ENCODE measurements at places on chromosomes 16 and 17. TPM values are rescaled to one million over a fixed set of nuclear protein-coding genes. Genes with fewer than 3 reads are reported as not detected.
A peak's percentile ranks its signal among the peaks of the same experiment; 100 is the strongest.

DNA sequence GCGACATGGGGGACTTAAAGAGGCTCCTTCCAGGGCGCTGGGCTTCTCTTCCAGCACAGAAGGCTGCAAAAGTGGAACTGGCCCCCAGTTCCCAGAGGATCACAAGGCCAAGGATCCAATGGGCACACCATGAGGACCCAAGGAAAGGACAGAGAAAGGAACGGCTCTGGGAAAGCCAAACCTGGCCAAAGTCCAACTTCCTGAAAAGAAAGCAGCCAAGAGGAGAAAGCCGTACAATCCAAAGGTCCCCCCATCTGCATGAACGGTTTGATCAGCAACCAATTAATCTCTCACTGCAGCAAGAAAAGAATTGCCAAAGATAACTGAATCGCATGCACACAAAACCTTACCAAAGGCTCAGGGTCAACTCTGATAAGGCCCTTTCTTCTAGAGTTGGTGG, 19.8 kb upstream of the ICAM2 start:
- no peak for DNase-seq

DNA sequence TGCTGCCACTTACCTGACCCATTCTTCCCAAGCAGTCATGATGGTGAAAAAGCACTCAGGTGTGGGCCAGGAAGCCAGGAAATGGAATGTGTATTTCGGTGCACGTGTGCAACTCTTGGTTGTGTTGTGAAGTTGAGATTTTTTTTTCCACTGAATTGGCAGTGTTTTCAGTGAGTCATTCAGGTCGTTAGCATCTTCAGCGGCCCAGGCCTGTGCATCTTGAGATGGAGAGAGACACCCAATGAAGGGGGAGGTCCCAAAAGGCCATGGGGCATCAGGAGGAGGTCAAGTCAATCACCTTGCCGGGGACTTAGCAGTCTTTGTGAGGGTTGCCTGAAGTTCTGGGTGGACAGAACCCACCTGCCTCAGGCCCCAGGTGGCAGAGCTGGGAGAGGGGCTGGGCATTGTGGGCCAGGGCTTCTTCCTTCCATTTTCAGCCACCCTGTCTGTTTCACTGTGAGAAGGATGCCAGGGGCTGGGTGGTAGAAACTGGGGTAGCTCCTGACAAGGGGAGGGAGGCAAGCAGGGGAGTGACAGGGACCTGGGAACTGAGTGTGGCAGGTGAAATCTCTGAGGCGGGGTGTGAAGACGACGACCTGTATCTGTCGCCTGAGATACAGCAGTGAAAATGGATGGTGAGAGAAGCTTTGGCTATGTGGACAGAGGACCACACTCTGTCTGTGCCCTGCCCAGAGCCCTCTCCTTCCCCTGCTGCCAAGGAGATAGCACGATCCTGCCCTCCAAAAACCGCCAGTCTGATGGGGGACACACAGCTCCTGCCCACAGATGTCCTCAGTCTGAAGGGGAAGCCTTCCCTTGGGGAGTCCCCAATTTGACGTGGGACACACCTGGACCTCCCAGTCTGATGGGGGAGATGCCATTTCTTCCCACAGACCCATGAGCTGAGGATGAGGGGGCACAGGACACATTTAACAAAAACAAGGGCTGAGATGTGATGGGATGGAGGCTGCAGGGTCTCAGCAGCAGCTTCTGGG, 11.9 kb downstream of the TBKBP1 start:
- no peak for DNase-seq

GRCh38 chr17:72989074-72989610, 103.3 kb downstream of the SLC39A11 start:
- DNase-seq, result no peak

DNA sequence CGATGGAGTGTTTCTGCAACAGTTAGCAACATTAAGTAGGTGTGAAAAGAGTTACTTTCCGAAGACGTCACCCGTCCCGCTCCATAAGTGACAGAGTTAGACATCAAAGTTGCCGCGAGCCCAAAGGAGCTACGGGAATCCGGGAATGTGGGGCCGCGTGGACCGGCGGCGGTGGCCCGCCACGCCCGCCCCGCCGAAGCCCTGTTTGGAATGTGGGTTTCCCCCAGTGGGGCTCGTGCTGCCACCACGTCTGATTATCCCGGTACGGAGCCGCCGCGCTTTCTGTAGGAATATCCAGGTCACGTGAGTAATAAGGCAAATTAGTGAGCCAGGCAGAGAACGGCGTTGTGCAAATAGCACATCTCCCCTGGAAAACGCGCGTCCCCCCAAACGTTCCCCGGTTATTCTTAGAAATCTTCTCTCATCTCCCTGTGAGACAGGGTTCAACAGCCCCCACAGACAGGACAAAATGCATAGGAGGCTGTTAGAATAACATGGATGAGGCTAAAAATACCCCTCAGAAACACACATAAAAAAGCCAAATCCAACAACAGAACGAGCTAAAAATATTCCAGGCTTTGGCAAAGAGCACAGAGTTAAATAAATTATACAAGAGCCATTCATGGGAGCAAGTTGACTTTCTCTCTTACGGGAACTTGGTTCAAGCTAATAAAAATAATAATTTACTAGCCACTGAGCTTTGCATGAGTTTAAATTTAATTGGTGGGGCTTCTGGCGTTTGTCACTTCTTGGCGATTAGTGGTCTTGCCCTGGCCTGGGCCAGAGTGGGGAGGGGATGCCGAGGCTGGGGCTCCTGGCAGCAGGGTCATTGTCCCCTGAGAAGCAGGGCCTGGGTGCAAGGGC, 8.6 kb downstream of the BAHCC1 start:
- no peak for DNase-seq

- DNase-seq, result no peak
Observed at GRCh38 chr17:15124264-15124595, 140.9 kb downstream of the PMP22 start.

- no peak for DNase-seq
Observed at GRCh38 chr17:47117386-47117785, 71.7 kb downstream of the CDC27 start.

DNA sequence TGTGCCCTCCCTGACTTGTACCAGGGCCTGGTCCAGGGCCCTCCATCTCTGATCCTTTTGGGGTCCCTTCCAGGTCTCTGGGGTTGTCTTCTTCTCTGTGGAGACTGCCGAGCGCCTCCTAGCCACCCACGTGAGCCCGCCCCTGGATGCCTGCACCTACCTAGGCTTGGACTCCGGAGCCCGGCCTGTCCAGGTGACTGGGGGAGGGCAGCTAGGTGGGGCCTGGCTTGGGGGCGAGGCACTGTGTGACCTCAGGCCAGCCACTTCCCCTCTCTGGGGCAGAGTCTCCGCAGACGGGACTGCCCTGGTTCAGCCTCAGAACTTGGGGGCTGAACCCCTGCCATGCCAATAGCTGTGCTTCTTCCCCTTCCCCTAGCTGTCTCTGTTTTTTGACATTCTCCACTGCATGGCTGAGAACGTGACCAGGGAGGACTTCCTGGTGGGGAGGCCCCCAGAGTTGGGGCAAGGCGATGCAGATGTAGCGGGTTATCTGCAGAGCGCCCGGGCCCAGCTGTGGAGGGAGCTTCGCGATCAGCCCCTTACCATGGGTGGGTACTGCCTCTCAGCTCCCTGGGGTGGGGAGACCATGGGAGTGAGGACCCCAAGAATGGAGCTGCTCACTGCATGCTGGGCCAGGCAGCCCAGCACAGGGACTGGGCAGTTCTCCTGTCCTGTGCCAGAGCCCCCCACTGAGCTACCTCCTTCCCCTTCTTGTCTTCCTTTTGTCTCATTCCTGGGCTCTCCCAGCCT, 14.6 kb downstream of the FCSK start:
- no peak for DNase-seq

DNA sequence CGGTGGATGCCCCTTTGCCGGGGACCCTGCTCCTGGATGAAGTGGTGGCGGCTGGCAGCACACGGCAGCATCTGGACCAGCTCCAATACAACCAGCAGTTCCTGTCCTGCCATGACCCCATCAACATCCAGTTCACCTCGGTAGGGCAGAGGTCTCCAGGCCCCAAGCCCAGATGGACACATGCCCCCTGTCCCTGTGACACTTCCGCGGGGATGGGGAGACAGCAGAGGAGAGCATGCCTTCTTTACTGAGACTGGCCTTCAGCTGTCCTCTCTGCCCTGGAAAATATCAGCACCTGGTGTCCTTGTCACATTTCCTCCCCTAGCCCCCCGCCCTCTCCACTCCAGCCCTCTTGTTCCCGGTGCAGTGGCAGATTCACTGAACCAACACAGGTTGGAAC, 6.2 kb downstream of the CHAD start:
- DNase-seq, result peak; percentile 19

DNA sequence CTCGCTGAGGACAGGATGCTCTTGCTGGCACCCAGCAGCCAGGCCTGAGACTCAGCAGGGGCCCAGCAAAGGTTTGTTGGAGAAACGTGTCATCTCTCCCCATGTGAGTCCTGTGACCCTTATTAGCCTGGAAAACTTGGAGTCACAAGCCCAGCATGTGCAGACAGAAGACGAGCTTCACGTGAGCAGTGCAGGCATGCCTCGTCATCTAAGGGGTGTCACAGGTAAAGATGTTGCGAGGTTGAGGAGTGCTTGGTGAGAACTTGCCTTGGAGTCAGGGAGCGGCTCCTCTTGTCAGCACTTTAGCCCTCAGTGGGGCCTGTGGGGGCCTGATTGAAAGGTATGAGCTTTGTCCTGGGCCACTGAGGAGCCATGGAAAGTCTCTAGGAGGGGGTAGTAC, 2.1 kb upstream of the CTRL start:
- no peak for DNase-seq

GRCh38 chr16:19876501-19877059, 8.1 kb downstream of the GPRC5B start:
- DNase-seq, result no peak

DNA sequence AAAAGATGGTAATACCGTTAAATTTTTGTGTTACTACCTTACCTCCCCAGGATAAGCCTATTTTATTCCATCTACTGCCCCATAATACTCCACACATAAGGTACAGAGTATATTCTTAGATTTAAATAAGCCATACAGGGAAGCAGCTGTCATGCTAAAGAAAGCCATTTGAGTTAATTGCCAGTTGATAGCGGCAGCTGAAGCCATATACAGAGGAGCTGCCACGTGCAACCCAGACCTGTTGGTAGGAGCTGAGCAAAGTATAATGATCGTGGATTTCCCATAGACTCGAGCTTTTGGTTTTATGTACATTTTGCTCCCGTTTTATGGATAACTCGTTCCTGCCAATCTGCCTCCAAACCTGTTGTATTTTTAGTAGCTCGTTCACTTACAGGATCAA, 12.0 kb downstream of the CPSF4L start:
- DNase-seq, result no peak

DNA sequence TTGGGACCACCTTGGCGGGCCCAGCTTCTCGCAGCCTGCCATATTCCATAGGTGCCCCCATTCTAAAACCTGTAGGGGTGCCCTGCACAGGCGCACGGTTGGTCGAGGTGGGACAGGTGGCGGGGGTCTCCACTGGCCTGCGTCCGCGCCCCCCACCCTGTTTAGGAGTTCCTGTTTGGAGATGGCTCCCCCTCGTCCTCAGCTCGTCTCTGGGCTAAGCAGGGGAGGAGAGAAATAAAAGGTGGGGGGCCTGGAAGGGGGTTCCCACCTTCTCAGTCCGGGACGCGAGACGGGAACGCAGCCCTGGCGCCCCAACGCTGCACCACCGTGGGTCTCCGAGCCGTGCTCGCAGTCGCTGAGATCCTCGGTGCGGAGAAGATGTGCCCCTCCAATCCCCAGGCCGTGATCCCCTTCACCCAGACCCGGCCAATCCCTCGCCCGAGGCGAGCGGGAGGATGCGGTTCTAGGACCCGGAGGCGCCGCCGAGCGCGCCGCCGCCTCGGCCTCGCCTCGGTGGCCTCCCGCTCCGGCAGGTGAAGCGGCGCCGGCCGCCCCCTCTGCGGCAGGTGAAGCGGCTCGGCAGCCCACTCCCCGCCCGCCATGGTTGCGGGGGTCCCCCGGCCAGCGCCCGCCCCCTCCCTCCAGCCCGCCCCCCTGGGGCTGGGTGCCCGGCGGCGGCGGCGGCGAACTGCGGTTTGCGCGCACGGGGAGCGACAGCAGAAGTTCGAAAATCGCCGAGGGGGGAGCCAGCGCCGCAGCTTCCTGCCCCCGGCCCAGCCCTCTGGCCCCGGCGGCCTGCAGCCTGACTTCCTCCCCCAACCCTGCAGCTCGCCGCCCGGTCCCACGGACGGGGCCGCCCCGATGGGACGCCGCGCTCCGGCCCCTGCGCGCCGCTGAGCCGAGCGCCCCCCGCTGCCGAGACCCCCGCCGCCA, at the start of gene FMNL1:
Gene FMNL1 (plus strand): TSS at position 805 of the 933 bp plus-strand sequence. CDS start 240 bp downstream, outside the sequence.
- peak; percentile 53 for DNase-seq

- DNase-seq, result peak; percentile 72
Observed at GRCh38 chr17:9987779-9988585, 82.9 kb upstream of the RCVRN start.

- no peak for DNase-seq
Observed at GRCh38 chr17:4221899-4222659, 41.7 kb downstream of the ANKFY1 start.

DNA sequence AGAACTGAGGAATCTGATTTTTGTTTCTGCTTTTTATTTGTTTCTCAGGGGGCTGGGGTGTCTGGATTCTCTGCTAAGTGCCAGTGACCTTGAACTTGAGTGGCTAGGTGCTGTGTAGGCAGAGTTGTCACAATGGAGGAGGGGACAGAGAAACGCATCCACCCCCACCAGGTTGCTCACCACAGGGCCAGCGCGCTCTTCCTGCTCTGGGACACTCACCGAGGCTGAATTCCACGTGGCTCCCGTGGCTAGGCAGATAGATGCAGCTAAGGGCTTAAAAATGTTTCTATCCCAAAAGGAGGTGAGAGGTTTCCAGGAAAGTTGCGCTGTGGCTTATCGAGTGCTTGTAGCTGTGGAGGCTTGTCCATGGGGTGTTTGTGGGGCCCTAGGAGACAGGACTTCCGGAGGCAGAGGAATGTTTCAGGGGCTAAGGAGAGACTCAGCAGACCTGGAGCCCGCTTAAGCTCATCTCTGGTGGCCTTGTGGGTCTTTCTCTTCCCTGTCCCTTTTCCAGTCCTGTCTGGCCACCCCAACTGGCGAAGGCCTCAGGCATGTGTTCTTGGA, 36.8 kb downstream of the ADCY7 start:
- DNase-seq, result no peak

The PRSS33 gene
- total RNA-seq, result not detected

The KRT10 gene
- 32.9 TPM for total RNA-seq

The CES5A gene
- total RNA-seq, result not detected

The CHST6 gene
- total RNA-seq, result 0.15 TPM

The ADAMTS18 gene
- total RNA-seq, result 0.28 TPM

The CRYBA1 gene
- not detected for total RNA-seq

The KRTAP3-2 gene
- total RNA-seq, result not detected

The WFIKKN1 gene
- 2.0 TPM for total RNA-seq

The TNK1 gene
- total RNA-seq, result 0.86 TPM

The DRC3 gene
- 1.8 TPM for total RNA-seq

The PPP1R1B gene
- not detected for total RNA-seq

The DNAH3 gene
- total RNA-seq, result 0.12 TPM
